NCI-H1694 (cell line): ENCODE measurements at places on chromosomes 5 and 9.

- DNase-seq = no peak
Observed at GRCh38 chr5:72455476-72455875, 51.7 kb downstream of the ZNF366 start.

DNA sequence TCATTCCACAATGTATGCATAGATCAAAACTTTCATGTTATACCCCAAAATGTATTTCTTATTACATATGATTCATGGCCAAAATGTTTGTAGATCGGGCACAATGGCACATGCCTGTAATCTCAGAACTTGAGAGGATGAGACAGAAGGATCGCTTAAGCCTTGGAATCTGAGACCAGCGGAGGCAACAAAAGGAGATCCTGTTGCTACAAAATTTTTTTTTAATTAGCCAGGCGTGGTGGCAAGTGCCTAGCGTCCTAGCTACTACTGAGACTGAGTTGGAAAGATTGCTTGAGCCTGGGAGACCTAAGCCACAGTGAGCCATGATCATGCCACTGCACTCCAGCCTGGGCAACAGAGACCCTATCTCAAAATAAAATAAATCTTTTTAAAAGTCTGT is 89.9 kb downstream of the MAPKAP1 start:
- no peak for DNase-seq

GRCh38 chr9:89442501-89442978 is 55.4 kb downstream of the SEMA4D start:
- no peak for DNase-seq

DNA sequence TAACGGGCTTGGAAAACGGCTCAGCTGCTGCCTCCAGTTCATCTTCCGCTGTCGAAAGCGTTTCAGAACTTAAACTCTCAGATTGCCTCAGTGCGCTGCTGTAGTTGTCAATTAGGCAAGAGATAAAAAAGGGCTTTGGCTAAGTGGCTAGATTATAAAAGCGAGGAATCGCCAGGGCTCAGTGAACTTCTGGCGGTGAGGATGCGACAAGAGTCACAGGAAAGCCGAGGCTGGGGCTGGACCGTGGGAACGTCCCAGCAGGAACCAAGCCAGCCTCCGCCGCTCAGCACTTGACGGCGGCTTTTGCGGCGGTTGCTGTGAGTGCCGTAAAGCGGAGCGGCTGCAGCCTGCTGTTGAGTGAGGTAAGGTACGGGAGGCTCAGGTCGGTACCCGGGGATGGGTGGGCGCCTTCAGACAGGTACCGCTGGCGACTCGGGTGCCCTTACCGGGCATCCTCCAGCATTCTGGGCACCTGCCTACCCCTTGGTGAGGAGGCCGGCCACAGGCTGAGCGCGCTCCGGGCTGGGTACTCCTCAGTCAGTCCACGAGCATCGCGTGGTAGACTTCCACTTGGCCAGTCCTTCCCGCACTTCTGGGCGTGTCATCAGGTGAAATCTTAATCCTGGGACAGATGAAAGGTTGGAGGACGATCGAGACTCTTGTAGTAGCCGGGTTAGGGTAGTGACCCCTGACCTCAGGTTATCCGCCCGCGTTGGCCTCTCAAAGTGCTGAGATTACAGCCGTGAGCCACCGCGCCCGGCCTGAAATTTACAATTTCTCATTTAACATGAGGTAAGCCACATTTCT is at the start of gene FKTN:
Gene FKTN (plus strand): TSS at position 328 of the 807 bp plus-strand sequence. CDS start 16,902 bp downstream, outside the sequence.
- peak; percentile 58 for DNase-seq

GRCh38 chr5:154648706-154649105 is 106.5 kb upstream of the LARP1 start:
- no peak for DNase-seq

DNA sequence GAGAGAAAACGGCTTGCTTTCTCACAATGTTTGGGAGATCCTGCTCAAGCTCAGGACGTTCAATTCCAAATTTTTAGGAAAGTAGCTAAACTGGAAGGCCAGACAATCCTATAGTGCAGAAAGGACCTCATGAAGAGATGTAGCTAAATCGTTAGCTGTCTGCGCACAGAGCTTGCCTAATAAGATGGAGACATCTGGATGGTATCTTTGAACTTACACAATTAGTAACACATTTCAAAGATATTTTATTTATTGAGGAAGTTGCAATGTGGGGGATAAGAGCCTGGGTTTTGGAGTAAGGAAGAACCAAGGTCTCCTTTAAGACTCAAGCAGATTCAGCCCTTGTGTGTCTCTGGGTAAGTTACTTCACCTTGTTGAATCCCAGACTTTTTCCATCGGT is 28.6 kb upstream of the RAB14 start:
- DNase-seq = no peak
